ENCODE measurements at places on chromosomes 1 and 21.

DNA sequence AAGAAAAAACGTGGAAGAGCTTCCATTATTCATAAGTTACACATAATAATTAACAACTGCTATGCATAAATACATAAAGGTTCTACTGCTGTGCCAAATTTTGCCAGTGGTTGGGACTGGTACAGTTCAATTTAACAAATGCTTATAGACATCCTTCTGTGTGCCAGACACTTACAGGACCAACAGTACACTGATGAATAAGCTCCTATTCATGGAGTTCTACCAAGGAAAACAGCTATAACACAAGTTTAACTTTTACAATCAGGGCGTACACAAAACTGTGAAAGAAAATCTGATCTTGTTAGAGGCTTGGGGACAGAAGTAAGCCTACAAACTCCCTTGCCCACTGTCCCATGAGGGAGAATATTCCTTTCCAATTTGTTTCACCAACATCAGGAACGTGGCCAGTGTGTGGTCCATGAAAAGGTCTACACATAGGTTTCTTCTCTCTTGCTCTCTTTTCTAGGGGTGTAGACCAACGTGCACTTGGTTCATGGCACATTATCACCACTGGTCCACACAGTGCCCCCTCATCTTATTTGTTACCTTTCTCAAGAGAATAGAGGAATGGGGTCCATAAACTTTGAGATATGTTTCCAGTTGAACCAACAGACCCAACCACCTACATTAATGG lies 10.1 kb downstream of the NRIP1 start:
- no peak for DNase-seq

- DNase-seq, result no peak
These were observed 13.4 kb downstream of the ADORA1 start for GRCh38 chr1:203140743-203141520.

DNA sequence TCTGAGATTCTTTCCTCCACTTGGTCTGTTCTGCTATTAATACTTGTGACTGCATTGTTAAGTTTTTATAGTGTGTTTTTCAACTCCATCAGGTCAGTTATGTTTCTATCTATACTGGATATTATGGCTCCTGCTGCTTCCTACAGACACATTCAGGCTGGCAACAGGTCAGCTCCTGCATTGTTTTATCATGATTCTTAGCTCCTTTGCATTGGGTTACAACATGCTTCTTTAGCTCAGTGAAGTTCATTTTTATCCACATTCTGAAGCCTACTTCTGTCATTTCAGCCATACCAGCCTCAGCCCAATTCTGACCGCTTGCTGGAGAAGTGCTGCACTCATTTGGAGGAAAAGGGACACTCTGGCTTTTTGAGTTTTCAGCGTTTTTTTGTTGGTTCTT lies 37.3 kb upstream of the F3 start:
- DNase-seq, result peak; percentile 59

DNA sequence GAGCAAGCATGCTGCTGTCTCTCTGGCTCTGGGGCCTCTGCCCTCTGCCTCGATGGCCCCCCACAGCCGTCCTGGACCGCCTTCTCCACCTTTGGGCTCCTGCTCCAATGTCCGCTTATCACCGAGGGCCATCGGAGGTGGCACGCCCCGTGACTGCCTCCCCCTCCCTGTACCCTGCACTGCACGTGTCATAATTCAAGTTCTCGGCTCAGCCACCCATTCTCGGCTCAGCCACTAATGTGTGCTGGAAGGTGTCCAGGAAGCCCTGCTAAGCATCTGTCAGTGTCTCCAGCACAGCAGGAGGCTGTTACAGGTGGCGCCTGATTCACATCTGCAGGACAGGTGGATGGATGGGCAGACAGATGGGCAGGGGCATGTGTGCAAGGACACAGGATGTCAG lies 45.5 kb downstream of the TP73 start:
- no peak for DNase-seq

DNA sequence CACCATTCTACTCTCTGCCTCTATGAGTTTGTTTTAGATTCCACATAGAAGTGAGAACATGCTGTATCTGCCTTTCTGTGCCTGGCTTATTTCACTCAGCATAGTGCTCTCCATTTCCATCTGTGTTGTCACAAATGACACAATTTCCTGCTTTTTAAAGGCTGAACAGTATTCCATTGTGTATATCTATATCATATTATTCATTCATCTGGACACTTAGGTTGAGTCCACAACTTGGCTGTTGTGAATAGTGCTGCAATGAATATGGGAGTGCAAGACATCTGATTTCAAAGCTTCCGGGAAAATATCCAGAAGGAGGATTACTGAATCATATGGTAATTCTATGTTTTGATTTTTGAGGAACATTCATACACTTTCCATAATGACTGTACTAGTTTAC lies 20.1 kb upstream of the DONSON start:
- DNase-seq, result peak; percentile 13

- DNase-seq, result no peak
These were observed 140.3 kb upstream of the VANGL1 start for GRCh38 chr1:115501476-115501875.

GRCh38 chr1:191074881-191075280 lies 597.2 kb upstream of the BRINP3 start:
- DNase-seq, result no peak

DNA sequence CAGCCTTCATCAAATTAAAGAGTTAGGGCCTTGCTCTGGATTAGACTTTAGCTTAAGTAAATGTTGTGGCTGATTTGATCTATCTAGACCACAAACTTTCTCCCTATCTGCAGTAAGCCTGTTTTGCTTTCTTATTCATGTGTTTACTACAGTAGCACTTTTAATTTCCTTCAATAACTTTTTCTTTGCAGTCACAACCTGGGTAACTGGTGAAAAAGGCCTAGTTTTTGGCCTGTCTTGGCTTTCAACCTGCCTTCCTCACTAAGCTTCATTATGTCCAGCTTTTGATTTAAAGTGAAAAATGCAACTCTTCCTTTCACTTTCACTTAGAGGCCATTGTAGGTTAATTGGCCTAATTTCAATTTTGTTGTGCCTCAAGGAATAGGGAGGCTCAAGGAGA lies 12.5 kb upstream of the LPGAT1 start:
- DNase-seq, result no peak

- peak; percentile 64 for DNase-seq
These were observed 479.8 kb upstream of the VAMP3 start for GRCh38 chr1:7290971-7291970.

DNA sequence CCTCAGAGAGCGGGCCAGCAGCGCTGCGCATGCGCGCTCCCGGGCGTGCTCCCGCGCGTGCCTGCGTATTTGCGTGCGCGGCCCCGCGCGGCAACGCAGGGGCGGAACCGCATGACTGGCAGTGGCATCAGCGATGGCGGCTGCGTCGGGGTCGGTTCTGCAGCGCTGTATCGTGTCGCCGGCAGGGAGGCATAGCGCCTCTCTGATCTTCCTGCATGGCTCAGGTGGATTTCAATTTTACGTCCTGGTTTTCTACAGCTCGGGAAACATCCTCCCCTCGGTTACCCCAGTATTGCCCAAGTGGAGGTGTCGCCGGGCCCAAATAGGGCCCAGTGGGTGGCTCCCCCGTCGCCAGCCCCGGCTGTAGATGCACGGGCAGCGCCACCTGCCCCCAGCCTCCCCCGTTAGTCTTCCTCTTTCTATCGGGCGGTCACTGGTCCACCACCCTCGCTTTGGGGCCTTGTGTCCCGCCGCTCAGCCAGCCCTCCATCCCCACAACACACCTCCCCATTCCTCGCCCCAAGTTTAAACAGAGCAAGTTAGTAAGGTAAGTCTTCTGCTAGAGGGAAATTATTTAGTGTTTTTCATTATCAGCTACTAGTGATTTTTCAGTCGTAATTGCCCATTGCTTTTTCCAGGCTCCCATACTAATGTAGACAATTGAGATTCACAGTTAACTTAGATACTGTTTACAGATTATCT lies at the start of gene LYPLAL1:
Gene LYPLAL1 (plus strand): TSS at position 121 of the 702 bp plus-strand sequence. CDS start 13 bp downstream, at position 134.
- DNase-seq, result peak; percentile 87

GRCh38 chr21:37737996-37738395 lies 178.3 kb downstream of the KCNJ6 start:
- no peak for DNase-seq

- DNase-seq, result no peak
These were observed 6.5 kb downstream of the S100A9 start for GRCh38 chr1:153364156-153364555.

DNA sequence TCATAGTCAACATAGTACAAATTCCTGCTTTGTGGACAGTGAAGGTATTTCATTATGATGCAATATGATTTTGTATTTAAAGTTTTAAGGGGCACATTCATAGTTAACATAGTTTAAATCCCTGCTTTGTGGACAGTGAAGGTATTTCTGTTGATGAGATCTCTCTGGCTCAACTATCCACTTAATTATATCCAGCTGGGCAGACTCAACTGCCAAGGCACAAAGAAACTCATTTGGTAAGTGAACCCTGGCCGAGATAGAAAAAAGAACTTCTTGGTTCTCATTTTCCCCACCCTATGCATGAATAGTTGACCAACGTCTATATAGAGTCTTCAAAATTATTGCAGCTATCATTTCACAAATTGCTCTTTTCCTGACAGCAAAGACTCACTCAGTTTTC lies 1194.6 kb downstream of the NCAM2 start:
- no peak for DNase-seq

DNA sequence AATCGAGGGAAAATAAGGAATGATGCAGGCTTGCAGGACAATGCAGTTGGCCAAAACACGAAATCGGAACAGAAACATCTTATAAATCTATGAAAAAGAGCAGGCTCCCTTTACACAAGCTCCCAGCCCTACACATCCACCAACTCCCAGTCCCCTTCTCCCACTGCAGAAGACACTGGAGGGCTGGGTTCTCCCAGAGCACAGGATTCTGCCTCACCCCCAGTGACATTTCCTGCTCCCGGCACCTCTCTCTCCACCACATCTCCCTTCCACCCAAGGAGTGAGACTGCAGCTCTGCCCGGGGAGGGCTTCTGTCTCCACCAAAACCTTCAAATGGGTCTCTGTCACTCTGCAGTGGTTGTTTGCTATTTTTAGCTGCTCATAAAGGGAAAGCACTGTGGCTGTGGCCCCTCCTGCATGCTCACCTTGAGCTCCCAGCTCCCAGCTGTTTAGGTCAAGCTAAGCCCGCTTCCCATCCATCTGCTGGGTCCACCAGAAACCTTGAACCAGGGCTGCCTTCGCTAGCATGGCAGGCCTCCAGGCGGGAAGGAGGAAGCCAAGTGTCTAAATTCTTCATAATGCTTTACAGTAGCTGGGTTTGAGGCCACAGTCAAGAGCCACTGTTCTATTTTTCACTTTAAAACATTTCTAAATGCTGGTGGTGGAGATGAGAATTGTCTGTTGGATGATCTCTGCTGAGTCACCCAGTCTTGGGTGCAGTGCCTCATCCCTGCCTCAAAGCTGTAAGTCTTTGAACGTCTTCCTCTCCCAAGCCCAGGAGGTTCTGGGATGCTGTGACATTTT lies 3.3 kb upstream of the C2CD2 start:
- peak; percentile 78 for DNase-seq

GRCh38 chr1:182563095-182563494 lies 26.0 kb downstream of the RNASEL start:
- no peak for DNase-seq

- no peak for DNase-seq
These were observed 177.9 kb downstream of the IGSF21 start for GRCh38 chr1:18285538-18285924.

- DNase-seq, result no peak
These were observed 2.0 kb upstream of the C1orf174 start for GRCh38 chr1:3902111-3902511.

All from fibroblast of skin of right quadriceps (primary cell).